Naive thymus-derived CD8-positive, alpha-beta T cell (primary cell): ENCODE measurements at places on chromosomes 1 and 21.

- no peak for DNase-seq
Observed at GRCh38 chr1:246597340-246597739, 31.1 kb downstream of the CNST start.

DNA sequence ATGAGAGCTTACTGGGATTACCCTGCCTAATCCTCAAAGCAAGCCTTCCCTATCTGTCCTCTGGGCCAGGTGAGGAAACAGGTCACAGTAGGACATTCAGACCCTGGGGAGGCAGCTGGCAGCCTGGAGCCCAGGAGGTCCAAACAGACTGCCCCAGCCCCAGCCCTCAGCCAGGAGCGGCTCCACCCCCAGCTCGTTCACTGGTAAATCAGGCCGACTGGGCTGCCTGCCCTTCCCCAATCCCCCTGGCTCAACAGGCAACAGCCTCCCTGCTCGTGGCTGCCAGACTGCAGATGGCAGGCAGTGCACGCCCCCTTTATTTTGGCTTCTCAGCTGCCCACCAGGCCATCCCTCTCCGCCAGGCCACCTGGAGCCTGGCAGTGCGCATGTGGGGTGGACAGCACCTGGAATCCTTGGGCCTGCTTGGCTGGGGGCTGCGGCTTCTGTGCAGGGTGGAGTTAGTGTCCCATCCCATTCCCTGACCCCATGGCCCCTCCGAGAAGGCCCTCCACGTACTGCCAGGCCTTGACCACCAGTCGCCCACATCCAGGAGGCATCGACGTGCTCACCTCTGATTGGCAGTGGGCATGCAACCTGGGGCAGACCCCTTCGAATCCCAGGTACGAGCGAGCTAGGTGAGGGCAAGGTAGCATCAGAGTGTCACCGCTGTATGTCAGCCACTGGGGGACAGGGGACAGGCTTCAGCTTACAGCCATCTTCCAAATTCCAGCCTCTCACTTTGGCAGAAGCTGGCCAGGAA is 11.2 kb upstream of the ZNF670 start:
- DNase-seq: no peak

- DNase-seq: no peak
Observed at GRCh38 chr1:242806324-242806723, 281.8 kb upstream of the PLD5 start.

- DNase-seq: no peak
Observed at GRCh38 chr1:160401487-160401805, 1.1 kb downstream of the VANGL2 start.

DNA sequence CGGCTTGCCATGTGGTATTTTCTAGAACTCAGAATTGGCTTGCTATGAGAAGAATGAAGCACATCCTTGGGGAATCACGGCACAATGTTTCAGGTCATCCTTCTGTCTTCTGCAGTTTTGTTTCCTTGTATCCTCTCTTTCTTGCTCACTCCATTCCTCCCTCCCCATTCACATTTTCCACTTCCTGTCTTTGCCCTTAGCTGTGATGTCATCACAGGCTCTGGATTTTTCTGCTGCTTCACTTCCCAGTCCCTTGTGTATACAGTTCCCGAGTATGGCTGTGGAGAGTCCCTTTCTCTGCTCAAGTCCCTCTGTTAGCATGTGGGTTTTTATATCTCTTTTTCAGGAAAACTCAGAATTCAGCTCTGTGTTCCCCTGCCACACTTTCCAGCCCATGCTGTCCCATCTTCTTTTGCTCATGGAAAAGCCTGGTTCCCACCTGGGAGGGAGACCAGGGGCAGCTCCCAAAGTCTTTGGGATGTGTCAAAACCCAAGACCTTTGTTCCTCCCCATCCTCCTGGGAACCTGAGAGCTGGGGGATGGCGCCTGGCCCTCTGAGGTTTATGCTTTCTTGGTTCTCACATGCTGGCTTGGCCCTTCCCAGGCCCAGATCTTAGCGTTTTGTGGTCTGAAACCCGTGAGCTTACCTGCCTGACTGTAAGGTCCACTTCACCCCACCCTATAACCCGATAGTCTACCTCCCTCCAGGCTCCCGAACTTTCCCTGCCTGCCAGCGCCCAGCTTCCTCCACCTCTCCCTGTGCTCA is 4.8 kb upstream of the RGS16 start:
- DNase-seq: no peak

DNA sequence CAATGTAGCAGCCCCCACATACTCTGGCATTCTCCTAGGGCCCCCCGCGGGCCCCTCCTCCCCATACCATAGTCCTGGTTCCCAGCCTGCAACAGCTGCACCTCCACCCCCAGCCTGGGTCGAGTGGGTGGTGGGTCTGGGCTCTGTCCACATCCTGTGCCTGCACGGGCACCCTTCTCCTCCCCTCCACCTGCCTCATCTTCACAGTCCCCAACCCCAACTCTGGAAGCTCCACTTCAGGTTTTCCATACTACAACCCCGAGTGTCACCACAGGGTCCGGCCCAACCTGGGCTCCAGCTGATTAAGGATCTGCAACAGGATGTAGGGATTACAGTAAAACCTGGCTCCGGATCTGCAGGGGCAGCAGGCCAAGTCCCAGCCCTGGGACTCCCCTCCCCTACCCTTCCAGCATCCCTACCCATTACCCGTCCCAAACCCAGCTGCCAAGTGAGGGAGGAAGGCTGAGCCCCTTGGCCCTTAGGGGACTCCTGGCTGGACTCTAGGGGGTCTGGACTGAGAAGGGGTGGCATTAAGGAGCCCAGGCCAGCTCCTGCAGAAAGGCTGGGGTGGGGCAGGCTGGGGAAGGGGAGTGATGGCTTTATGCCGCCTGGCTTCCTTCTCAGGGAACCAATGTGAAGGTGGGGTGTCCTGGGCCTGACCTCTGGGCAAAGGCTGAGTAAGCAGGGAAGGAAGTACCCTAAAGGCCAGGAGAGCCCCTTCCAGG is 116.8 kb downstream of the CASZ1 start:
- DNase-seq: no peak

DNA sequence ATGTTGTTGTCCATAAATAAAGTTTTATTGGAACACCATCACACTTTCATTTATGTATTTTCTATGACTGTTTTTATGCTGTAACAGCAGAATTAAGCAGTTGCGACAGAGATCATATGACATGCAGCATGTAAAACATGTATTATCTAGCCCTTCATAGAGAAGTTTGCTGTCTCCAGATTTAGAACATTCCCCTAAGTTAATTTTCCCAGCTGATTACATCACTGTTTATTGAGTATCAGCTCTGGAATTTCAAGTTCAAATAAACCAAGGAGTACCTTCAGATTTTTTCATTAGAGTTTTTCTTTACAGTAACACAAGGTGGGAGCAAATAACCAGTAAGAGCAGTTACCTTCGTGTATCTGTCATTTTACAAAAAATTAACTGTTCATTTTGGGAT is 792.8 kb downstream of the USP25 start:
- DNase-seq: no peak

DNA sequence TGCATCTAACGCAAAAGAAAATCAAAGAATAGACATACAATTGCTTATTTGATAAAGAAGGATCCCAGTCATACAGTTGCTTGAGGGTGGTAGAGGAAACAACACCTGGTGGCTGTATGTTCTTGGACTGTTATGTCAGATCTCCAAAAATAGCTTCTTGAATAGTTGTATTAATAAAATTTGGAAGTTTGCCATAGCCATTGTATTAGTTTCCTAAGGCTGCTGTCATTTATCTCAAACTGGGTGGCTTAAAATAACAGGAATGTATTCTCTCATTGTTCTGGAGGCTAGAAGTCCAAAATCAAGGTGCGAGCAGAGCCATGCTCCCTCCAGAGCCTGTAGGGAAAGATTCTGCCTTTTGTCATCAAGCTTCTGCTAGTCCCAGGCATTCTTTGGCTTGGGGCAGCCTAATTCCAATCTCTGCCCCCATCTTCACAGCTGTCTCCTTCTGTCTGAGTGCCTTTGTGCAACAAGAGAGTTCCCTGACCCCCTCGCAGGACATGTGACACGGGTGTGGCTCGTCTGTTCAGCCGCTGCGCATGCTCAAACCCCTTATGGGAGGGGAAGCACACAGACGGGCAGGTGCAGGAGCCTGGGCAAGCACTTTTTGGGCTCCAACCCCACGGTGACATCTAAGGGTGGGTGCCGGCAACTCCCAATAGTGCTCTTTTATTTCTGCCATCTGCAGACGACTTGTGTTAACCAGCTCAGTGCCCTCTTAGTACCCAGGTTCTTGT is 21.7 kb upstream of the GRIK1 start:
- DNase-seq: no peak

- DNase-seq: no peak
Observed at GRCh38 chr1:7657287-7658016, 113.6 kb upstream of the VAMP3 start.

GRCh38 chr1:67771749-67772148 is 61.5 kb downstream of the GNG12 start:
- no peak for DNase-seq

- DNase-seq: no peak
Observed at GRCh38 chr1:87689487-87689886, 360.8 kb downstream of the LMO4 start.

DNA sequence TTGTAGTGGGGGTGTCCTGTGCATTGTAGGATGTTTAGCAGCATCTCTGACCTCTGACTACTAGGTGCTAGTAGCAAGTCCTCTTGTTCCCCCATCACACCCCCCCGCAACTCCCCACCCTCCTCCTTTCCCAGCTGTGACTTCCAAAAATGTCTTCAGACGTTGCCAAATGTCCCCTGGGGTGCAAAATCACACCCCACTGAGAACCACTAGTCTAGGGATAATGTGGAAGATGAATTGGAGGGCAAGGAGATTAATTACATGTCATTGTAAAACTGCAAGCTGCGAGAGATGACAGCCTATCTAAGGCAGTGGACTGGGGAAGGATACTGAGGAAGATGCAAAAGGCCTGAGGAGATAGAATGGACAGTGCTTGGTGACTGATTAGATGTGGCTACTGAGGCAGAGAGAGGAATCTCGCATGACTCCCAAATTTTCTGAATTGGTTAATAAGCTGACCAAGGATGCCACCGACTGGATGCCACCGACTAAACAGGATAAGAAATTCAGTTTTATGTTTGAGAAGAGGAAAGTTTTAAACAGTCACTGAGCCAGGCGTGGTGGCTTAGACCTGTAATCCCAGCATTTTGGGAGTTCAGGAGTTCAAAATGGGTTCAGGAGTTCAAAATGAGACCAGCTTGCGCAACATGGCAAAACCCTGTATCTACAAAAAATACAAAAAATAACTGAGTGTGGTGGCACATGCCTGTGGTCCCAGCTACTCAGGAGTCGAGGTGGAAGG is 3.1 kb upstream of the JAK1 start:
- DNase-seq: no peak

- DNase-seq: no peak
Observed at GRCh38 chr1:230231774-230232145, 164.7 kb downstream of the GALNT2 start.

DNA sequence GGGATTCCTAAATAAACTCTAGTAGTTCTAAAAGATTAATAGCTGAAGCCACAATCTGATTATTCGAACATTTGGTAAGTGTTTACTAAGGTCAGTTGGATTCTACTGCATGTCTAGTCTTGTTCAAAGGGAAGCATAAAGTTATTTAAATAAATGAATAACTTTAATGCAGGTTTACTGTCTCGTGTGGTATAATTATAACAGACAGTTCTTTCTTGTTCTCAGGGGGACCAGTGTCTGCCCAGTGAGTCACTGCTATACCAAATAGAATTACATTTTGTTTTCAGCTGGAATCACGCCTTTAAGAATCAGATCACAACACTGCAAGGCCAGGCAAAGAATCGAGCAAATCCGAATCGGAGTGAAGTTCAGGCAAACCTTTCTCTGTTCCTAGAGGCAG is 45.1 kb downstream of the SMG7 start:
- DNase-seq: no peak

DNA sequence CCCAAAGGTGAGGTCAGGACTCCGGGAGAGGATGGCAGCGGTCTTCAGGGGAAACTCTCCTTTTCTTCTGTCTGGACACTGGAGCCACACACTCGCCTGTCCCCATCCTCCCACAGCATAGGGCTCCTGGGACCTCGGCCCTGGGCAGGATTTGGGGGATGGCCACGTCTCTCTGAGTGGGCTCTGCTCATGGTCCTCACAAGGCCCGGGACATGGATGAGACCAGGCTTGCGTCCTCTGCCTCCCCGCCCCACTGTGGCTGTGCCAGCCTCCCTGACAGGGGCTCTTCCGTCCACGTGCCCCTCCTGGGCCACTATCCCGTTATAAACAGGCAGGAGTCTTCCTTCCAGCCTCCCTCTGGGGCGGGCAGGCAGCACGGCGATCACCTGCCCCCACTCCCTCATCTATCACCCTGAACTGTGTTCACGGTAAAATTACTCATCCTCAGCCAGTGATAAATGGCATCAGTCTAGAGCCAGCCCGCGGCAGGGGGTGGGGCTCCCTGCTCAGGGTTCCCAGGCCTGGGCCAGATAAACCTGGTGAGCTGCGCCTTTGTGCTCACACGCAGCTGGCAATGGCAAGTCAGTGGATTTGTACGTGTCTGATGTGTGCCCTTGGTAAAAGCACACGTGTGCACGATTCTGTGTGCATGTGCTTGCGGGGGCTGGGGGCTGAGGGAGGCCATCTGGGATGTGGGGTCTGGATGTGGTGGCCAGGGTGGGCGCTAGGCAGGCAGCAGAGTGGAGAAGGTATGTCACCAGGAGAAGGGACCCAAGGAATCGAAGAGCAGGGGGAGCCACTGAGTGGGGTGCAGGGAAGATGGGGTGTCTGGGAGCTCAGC is 12.6 kb upstream of the SAMD11 start:
- peak; percentile 62 for DNase-seq

GRCh38 chr1:100187912-100188311 is 9.9 kb upstream of the LRRC39 start:
- no peak for DNase-seq

DNA sequence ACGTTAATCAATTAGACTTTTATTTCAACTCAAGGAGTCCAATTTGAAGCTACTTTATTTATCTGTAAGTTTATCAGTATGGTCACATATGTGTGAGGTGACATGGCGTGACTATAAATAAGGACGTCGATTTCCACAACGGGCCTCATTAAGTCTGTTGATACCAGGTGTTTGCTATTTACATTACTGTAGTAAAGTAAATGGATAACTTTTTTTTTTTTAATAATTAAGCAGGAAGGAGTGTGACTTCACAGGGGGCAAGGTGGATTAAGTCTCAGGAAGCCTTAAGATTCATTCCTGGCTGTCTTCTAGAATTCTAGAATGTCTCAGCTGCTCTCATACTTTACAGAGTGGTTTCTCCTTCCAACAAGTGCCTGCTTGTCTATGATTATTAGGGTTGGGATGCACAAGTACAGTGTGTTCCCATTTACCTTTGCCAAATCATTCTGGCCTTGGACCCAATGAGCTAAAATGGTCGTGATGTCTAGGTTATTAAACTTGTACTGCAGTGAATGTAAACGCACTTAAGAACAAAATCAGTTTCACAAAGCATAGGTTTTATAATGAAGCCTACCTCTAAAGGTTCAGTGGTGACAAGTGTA is 15.5 kb downstream of the MAP3K7CL start:
- no peak for DNase-seq

GRCh38 chr1:113830039-113830438 is 17.8 kb upstream of the RSBN1 start:
- DNase-seq: no peak

- DNase-seq: no peak
Observed at GRCh38 chr1:114167226-114167625, 13.6 kb upstream of the SYT6 start.
